ENCODE measurements at places on chromosomes 2 and 18.

DNA sequence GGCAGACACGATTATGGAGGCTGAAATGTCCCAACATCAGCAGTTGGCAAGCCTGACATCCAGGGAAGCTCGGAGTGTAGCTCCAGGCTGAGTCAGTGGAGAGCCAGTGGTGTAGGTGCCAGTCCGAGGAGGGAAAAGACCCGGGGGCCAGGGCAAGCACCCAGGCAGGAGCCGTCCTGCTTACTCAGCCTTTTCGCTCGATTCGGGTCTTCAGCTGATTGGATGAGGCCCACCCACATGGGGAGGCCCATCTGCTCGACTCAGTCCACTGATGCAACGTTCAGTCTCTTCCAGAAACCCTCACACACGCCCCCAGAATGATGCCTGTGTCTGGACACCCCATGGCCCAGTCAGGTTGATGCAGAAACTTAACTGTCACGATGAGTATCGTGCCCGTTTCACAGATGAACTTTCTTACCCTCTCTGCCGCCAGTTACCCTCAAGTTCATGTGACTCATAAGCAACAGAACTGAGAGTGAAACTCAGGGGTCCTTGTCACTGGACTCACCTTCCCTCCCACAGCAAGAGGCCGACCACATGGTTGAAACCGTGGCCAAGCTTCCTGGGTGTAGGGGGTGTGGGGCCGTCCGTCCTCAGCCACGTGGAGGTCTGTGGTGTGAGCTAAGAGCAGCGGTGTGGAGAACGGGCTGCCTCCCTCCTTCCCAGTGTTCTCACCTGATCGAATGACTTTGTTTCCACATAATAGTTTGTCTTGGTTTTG lies 197.4 kb upstream of the HDAC4 start:
- DNase-seq, result no peak

DNA sequence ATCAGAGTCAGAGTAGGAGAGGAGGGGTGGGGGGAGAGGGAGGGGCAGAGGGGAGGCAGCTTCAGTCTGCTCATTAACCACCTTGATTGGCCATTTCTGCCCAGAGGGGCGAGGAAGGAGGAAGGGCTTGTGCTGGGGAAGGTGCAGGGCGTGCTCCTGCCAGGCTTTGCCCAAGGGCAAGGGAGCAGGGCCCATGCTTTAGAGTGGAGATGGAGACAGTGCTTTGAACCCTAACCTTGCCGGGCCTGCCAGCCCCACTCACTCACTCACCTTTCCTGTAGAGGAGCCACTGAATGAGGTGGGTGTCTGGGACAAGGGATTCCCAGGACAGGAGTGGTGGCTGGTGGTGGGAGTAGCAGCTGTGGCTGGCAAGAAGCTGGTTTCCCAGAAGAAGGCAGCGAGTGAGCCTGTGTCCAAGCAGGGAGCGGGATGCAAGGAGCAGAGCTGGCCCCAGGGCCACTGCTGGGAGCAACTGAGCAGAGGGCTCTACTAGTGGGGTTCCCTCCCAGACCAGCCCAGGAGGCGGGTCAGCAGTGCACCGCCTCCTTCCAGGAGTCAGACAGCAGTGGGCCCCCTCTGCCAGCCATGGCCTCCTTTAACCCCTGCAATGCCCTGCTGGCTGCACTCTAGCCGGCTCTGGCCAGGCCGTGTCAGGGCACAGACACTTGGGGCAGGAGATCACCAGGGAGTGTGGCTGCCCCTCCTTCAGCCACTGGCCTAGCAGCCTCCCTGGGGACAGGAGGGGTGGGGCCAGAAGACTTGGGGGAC lies 3.6 kb upstream of the RUFY4 start:
- no peak for DNase-seq

DNA sequence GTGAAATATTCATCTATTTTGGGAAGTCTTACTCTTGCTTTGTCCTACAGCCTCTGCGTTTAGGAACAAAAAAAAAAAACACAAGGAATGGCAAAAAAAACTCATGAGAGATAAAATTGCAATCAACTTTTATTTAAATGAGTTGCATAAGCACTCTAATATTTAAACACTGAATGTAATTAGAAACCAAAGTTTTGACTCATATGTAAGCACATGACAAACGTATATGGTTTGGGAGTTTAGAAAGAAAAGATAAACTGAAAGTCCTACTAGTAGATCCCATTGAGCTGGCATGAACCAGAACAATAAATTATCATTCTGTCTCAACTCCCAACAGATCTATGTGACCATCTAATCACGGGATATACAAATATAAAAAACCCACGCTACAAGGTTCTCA lies 44.8 kb downstream of the REV1 start:
- no peak for DNase-seq

DNA sequence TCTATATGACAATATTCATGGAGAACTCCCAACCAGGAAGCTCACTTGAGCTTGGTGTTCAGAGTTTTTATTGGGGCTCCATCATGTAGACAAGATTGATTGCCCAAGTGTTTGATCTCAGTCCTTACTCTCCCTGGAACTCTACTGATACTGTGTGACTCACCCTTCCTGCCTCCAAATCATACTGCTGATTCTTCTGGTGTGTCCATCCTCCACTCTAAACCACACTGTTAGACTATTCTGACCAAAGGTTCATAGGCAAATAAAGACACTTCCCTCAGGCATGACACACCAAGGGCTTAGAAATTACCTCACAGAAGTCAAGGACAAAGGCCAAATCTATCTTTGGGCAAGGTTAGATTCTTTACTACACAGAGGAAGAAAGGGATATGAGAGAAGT lies 107.9 kb upstream of the CDH20 start:
- no peak for DNase-seq

- DNase-seq, result no peak
These were observed 782 bp downstream of the COL6A3 start for GRCh38 chr2:237412988-237413776.

- no peak for DNase-seq
These were observed 906.7 kb downstream of the NRXN1 start for GRCh38 chr2:50125246-50125645.

GRCh38 chr2:133642791-133643191 lies 74.5 kb upstream of the NCKAP5 start:
- no peak for DNase-seq

DNA sequence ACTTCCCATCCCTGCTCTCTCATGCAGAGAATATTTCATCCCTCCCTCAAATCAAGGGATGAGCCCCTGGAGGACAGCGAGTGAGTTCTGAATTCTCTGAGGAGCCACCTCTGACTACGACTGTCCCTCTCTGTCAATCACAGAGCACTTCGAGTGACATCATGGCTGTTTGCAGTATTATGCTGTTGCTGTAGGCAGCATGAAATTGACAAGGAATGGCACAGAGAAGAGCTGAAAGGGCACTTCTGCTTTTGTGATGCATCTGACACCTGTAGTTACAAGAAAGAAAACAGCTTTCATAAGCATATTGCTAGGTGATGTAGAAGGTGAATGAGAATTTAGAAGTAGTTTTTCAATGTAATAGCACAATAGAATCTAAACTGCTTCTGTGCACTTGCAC lies 166.9 kb downstream of the ARHGAP15 start:
- no peak for DNase-seq

DNA sequence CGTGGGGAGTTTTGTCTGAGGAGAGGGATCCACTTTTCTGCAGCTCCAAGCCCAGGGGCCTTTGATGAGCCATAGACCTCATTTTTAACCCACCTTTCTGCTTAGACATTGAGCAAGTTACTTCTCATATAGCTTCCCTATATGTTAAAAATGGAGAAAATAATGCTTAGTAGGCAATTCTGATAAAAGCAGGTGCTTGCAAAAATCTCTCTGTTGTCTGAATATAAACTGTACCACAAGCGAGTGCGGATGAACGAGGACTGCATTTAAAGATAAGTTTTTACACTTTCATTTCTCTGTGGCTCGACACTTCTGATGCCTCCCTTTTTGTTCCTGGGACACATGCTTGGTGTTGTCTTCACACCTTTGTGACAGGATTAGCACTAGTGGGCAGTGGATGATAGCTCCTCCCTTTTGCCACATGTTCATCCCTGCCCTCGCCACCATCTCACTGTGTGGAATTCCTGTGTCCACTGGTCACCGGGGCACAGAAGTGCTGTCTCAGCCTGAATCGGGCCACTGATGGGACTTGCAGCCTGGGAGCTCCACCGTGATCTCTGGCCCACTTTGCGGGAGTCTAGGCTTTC lies 1.6 kb downstream of the TYMS start:
- DNase-seq, result no peak

- DNase-seq, result no peak
These were observed 12.7 kb downstream of the KCNF1 start for GRCh38 chr2:10924441-10924840.

DNA sequence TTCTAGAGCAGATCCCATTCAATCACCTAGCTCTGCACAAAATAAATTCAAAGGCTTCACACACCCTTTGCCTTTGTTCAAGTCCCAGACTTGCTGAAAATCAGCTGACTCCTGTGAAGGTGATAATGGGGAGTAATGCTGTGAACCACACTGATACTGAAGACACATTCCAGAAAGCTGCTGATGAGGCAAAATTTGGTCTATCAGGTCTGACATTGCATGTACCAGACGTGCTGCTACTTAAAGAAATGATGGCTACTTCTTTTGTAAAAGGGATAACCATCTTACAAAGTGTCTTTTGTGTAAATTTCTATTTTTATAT lies 7.8 kb upstream of the CTIF start:
- no peak for DNase-seq

- DNase-seq, result peak; percentile 64
These were observed 410 bp upstream of the TGIF1 start for GRCh38 chr18:3449512-3450011.

- no peak for DNase-seq
These were observed 575 bp downstream of the CCDC150 start for GRCh38 chr2:196640031-196640548.

DNA sequence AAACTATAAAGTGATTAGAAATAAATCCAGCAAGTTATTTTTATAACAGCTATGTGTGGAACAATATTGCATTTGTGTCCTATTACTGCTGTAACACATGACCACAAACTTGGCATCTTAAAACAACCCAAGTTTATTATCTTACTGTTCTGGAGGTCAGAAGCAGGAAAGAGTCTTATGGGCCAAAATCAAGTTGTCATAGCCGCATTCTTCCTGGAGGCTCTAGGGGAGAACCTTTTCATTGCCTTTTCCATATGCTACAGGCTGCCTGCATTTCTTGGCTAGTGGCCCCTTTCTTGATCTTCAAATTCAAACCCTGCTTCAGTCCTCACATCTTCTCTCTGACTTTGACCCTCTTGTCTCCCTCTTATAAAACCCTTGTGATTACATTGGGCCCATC lies 27.0 kb upstream of the HNRNPLL start:
- DNase-seq, result no peak

DNA sequence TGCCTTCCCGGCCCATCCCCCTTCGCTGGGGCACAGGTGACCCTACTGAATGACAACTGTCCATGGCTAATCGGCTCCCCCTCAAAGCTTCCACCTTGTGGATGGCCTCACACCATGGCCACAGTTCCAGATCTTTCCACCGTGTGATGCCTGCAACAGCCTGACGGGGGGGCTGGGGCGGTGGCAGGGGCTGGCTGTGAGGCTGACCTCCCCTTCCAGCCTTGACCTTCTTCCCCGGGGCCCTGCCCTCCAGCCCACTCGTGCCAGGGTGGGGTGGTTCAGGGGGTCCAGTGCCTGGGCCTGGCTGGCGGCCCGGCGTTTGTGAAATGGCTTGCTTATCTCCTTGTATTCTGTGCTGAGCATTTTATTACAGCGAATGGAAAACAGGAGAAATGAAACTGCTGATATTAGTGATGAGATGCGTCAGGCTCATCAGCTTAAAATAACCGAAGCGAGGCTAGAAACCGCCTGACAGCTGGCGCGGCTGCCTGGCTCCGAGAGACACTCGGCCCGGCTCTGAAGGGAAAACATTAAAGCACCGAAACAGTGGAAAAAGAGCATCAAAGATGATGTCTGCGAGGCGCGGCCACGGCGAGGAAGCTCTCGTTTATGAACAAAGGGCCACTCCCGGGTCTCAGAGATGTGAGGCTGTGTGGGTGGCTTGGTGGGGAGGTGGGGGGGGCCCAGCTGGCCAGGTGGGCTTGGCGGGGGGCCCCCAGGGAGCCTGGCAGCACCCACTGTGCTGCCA lies 916 bp upstream of the PDCD1 start:
- peak; percentile 12 for DNase-seq

GRCh38 chr2:794554-795241 lies 117.5 kb upstream of the TMEM18 start:
- no peak for DNase-seq

DNA sequence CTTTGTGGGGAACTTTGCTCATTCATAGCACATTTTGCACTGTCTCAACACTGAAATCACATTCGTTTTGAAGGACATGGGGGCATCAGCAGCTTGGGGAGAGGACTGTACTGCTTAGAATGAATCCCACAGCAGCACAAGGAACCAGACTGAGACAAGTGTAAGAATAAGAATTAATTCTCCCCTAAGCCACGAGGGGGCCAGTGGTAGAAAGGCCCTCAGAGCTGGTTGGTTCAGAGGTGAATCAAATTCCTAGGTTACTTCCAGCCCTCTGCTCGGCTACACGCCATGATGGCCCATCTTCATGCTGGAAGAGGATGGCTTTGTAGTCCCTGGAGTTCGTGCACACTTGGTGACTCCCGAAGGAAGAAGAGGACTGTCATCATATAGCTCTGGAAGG lies 12.0 kb upstream of the MC5R start:
- DNase-seq, result no peak

DNA sequence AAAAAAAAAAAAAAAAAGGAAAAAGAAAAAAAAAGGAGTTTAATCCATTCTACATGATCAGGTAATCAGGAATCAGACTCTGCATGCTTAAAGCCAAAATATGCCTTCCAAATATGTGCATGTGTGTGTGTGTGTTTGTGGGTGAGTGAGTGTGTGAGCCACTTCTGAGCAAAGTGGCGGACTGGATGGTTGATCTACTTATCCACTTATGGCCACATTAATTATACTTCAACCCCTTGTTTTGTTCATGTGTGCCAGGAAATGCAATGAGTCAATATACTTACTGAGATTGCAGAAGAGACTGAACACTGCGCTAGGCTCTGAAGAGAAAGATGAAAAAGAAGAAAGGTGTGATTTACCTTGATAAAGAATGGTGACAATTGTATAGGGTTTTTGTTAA lies 586.5 kb upstream of the NXPH2 start:
- no peak for DNase-seq

DNA sequence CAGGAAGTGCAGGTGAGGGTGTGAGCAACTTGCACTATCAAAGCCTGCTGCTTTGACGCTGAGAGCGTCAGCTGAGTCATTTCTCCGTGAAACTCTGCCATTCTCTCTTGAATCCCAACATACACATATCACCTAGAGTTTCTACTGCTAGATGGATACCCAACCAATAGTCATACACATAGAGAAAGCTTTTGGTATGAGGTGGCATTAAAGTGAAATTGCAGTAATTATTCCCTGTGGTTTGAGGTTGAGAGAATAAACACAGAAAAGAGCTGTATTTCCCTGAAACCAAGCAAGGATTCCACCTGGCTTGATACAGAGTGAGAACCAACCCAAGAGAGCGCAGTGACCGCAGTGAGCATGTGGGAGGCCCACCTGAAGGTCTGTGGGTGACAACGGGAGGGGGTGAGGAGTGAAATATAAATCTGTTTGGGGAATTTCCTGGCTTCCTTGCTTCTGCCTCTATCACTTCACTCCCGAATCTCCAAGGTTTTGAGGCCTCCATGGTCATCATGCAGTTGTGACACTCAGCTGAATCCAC lies 28.8 kb upstream of the TMEM18 start:
- DNase-seq, result no peak

Data from endothelial cell (in vitro differentiated cells).